ENCODE measurements at places on chromosomes 11 and 22.

DNA sequence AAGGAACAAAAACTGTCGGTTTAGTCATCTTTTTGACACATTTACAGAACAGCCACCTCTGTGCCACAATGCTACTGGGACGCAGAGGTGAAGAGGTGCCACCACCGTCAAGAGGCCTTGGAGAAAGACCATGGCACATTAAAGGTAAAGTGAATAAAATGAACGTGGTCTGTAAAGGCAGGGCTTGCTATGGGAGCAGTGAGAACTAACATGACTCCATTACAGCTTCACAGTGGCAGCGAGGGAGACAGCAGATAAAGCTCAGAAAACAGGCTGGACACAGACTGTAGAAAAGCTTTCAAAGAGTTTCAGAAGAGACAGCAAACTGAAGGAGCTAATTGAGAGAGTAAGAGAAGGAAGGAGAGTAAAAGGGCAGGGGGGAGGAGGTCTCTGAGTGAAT is 102.9 kb downstream of the GAB2 start:
- DNase-seq = no peak

DNA sequence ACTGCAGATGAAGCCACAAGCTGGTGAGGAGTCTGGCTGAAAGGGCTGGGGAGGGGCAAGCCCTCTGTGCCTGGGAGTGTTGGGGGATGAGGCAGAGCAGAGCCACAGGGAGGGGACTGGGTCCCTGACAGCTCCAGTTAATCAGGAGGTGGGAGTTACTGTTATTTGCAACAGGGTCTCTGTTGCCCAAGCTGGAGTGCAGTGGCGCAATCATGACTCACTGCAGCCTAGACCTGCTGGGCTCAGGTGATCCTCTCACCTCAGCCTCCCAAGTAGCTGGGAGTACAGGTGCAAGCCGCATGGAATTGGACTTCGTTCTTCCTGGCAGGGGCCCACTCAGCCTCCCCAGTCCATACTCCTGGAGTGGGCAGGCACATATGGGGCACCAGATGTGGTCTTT is 7.7 kb downstream of the SCN2B start:
- DNase-seq = no peak

- DNase-seq = no peak
Measured at GRCh38 chr11:21807350-21807749, 385.5 kb upstream of the ANO5 start.

- DNase-seq = peak; percentile 73
Measured at GRCh38 chr11:11843211-11843621, 1.4 kb downstream of the USP47 start.

DNA sequence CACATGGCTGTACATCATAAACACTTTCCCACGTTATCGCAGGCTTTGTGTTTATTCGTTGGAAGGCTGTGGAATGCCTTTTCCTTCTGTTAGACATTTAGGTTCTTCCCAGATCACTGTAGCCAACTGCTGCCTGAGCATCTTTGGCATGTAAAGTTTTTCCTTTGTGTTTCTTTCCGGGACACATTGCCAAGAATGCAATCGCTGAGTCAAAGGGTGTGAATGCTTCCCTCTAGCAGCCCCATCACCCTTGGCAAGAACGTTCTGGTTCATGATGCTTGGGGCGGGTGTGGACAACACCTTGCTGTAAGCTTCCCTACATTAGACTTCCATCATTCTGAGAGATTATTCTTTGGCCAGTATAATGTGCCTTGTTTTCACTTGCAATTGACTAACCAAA is 136.2 kb downstream of the OSBP2 start:
- DNase-seq = peak; percentile 98

GRCh38 chr22:40436505-40437431 is 66.4 kb downstream of the SGSM3 start:
- DNase-seq = peak; percentile 46

DNA sequence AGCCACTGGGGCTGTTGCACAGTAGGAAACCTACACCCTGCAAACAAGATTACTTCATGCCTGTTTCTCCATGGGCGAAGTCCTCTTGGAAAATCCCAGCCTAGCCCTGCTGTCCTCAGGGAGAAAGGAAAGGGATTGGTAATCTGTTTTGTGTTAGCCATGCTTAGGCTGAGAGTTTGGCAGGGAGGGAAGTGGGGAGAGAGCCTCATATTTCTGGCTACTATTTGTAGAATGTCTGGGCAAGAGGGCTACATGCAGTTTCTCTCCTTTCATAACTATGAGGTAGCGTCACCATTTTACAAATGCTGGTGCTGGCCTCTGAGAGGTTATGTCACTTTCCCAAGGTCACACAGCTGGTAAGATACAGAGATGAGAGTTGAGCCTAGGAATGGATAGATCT is 737 bp upstream of the MFRP start:
- DNase-seq = peak; percentile 73

GRCh38 chr11:65981101-65981740 is 19.7 kb downstream of the SART1 start:
- no peak for DNase-seq

- DNase-seq = no peak
Measured at GRCh38 chr11:73164803-73165540, 22.9 kb upstream of the FCHSD2 start.

DNA sequence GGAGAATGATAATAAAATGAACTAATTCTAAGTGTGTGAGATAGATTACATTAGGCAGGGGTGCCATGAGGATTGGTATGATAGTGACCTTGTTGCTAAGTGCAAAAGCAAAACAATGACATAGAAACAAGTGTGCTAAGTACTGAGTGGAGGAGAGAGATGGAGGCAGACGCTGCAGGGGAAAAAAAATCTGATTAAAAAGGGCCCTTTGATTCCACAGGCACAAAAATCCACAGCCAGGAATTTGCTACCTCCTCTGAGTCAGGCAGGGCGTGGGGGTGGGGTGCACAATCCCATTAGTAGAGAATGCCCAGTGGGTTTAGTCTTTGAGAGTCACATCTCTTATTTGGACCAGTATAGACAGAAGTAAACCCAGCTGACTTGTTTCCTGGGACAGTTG is at the start of gene CNTF:
Gene CNTF (plus strand): TSS at position 322 of the 400 bp plus-strand sequence. CDS start 88 bp downstream, outside the sequence.
- DNase-seq = peak; percentile 38

- DNase-seq = no peak
Measured at GRCh38 chr11:70087446-70088167, 9.5 kb downstream of the ANO1 start.

DNA sequence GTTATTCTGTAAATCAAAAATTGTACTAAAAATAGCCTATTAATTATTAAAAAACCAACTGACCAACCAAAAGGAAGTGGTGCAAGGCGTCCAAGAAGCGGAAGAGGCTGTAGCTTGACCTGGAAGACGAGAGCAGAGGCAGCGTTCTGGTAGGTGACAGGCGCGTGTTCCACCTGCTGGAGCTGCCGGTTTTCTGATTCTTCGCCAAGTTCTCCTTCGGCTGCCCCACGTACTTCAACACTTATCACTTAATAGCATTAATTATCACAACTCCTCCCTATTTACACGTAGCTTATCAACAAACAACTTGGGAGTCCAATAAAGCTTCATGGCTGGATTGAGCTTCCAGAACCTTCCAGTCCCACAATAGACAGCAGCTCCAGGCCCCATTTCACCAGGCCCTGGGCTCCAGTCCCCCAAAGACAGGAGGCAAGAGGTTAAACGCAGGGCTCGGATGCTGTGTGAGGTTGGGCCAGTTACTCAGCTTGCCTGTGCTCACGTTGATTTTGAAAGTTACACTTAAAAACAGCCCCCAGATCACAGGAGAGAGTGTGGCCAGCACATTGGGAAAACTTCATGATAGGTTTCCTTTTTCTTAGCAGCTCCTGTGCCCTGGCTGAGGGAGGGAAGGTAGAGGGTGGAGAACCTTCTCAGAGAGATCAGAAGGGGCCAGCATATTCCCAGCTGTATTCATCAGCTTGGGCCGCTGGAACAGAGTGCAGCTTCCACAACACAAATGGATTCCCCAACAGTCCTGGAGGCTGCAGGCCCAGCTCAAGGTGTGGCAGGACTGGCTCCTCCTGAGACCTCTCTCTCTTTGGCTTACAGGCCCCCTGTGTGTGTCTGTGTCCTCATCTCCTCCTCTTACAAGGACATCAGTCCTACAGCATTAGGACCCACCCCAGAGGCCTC is 54.2 kb upstream of the FGF3 start:
- no peak for DNase-seq

DNA sequence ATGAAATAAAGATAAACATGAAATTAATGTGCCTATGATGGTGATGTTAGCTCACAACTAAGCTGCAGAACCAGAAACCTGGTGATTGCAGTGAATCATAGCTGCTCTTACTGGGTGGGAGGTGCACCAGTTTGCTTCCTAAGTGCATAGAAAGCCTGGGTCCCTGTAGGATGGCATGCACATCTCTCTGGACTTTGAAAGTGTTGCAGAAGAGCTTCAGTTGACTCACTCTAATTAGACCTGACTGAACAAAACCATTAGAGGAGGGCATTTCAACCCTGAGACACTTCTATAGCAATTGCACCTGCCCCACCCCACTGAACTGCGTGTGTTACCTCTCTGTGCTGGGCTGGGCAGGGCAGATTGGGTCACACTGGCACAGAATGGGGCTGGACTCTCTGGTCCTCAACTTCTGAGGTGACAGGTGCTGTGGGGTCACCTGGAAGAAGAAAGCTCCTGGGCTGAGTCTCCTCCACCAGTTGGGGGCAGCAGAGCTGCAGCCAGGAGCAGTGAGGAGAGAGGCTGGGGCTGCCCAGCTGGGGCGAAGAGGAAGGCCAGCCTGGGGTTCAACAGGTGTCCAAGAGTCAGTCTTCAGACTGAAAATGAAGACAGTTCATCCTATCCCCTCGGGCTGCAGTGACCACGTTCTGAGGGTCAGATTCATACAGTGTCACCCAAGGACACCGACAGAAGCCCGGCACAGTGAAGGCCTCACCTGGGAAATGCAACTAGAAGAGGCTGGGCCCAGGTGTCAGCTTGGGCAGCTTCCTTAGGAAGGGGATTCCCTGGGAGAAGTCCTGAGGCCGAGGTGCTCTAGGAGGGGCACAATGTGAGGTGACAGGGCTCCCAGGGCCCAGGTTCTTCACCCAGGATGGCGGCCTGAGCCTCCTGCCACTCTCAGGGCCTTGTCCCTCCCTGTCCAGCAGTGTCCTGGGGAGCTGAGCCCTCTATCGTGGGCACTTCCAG is 58.1 kb downstream of the GGTLC2 start:
- no peak for DNase-seq

DNA sequence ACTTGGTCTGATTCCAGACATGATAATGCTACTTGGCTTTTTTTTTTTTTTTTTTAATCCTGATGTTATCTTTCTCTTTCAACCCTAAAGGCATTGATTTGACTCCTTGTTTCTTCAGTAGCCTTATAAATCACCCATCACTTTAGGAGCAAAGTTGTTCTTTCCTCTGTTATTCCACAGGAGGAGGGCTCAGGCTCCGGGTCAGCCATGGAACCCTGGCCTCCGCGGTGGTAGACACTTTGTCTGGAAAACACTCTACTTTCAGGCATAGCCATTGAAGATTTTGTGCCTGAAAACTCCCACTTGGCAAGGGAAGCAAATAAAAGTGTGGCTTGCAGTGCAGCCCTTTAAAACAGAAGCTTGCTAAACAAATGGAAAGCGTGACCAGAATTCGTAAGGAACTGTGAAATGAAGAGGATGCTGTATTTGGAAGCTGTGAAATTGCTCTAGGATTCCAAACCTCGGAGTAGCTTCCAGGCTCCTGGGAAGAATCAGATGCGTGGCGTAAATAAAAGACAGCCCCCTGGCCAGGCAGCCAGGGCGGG is 44.9 kb downstream of the ARHGAP8 start:
- DNase-seq = no peak

DNA sequence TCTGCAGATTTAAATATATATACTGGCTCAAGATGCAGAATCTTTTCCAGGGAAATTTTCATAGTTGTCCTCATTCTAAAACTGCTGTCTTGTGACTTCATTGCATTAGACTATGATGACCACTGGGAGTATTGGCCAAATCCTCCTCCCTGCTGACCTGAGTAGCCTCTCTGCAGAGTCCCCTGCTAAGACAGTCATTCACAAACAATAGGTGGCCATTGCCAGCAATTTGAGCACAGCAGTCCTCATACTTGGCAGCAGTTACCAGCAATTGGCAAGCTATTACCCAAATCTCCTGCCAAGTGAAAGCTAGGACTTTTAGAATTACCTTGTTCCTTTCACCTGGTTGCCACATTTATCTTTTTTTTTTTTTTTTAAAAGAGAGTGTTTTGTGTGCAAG is 325.8 kb downstream of the FAT3 start:
- DNase-seq = no peak

- peak; percentile 69 for DNase-seq
Measured at GRCh38 chr11:111665777-111666176, 63.5 kb downstream of the SIK2 start.

- DNase-seq = no peak
Measured at GRCh38 chr11:119599864-119600541, 129.0 kb downstream of the NECTIN1 start.

GRCh38 chr22:22219140-22219996 is 25.2 kb upstream of the VPREB1 start:
- no peak for DNase-seq

DNA sequence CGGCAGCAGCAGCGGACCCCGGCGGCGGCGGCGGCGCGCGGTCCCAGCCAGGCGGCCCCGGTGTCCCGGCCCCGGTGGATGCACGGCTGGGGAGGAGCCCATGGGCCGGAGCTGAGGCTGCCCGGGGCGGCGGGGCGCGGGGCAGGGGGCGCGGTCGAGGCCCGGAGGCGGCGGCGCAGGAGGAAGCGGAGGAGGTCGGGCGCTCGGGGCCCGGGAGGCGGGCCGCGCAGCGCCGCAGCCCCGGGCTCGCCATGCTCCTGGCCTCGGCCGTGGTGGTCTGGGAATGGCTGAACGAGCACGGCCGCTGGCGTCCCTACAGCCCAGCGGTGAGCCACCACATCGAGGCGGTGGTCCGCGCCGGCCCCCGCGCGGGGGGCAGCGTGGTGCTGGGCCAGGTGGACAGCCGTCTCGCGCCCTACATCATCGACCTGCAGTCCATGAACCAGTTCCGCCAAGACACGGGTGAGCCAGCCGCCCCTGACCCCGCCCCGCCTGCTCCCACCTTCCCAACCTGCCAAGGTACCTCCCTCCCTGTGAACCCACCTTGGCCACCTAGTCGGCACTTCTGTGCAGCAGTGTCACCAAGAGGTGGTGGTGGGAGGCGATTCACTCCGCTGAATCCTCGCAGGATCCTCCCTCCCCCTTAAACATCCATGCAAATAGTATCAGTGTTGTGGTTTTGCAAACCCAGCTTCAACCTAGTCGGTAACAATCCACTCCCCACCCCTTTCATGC is 580 bp downstream of the DTX4 start:
- no peak for DNase-seq

DNA sequence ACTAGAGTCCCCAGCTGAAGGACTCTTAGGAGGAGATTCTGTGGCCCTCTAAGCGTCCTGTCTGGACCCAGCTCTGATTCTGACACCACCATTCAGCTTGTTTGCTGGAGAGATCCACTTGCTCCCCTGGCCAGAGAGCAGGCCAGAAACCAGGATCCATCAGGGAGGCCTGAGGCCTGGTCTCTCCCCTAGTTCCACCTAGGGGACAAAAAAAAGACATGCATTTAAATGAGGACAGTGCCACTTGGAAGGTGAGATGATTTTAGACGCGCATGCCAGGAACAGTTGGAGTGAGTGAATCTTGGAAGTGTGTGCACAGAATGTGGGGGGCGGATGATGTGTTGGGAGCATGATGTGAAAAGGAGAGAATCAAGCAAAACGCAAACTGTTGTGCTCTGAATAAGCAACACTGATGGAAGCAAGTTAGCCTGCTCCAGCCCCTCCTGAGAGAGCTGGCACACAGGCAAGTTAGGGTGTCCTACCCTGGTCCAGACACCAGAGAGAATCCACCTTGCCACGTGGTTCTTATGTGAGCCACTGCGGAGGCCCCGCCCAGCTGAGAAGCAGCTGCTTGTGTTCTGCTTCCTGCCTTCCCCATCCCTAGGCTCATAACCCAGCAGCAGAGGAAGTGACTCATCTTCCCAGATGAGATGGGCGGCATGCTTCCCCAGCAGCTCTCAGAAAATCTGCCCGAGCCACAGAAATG is 8.0 kb upstream of the SLCO2B1 start:
- DNase-seq = peak; percentile 94

- no peak for DNase-seq
Measured at GRCh38 chr22:32073823-32074380, 30.8 kb downstream of the SLC5A1 start.

Data from fibroblast of skin of back (primary cell).